ENCODE measurements at places on chromosomes 1 and 21.

DNA sequence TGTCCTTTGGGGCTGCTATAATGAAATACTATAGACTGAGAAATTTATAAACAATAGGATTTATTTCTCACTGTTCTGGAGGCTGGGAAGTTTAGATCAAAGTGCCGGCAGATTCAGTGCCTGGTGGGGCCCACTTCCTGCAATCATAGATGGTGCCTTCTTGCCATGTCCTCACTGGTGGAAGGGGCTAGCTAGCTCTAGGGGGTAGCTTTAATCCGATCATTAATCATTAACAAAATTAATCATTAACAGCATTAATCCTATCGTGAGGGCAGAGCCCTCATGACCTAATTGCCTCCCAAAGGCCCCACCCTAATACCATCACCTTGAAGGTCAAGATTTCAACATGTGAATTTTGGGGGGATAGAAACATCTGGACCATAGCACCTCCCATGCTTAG, 124.3 kb downstream of the TRABD2B start:
- no peak for DNase-seq

- no peak for DNase-seq
Measured at GRCh38 chr1:54338464-54338863, 67.7 kb downstream of the SSBP3 start.

DNA sequence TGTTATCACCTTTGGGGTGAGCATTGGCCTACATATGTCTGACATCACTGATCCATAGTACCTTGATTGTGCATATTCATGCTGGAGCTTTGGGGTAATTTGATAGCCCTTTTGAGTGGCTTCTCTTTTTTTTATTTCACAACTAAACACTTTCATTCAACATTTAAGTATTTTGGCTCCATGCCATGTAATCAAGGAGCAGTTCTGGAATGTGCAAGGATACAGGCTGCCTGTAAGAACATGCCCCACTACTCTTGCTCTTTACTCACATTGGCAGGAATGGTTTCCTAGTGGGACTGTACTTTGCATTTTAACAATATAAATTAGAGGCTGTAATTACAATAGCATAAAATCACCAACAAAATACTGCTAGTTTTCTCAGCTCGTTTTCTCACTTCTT, 300.7 kb upstream of the SPAG17 start:
- no peak for DNase-seq

DNA sequence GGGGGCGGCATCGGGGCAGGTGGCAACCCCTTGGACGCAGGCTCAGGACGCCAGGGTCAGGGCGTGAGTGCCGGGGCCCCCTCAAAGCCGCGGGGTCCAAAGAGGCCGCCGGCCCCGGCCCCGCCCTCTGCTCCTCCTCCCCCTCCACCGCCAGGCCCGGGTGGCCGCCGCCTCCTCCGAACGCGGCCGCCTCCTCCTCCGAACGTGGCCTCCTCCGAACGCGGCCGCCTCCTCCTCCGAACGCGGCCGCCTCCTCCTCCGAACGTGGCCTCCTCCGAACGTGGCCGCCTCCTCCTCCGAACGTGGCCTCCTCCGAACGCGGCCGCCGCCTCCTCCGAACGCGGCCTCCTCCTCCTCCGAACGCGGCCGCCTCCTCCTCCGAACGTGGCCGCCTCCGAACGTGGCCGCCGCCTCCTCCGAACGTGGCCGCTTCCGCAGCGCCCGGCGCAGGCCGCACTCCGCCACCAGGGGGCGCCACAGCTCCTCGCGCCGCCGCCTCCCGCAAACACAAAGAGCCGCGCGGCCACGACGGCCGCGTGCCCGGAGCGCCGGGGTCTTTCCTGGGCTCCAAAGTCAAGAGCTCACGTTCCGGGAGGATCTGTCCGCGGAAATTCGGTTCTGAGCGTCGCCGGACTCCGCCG, 19.3 kb upstream of the SAMD11 start:
- DNase-seq = peak; percentile 88

- peak; percentile 58 for DNase-seq
Measured at GRCh38 chr1:200139661-200140250, 112.2 kb downstream of the NR5A2 start.

GRCh38 chr1:17606826-17607440, 67.4 kb downstream of the ARHGEF10L start:
- DNase-seq = peak; percentile 27

- DNase-seq = no peak
Measured at GRCh38 chr1:106080608-106081325, 975.7 kb upstream of the PRMT6 start.

GRCh38 chr1:25117233-25117823, 115.0 kb downstream of the SYF2 start:
- no peak for DNase-seq

- DNase-seq = no peak
Measured at GRCh38 chr1:240415532-240415931, 196.4 kb downstream of the GREM2 start.

GRCh38 chr1:27455139-27455811, 34.7 kb downstream of the WASF2 start:
- peak; percentile 40 for DNase-seq

DNA sequence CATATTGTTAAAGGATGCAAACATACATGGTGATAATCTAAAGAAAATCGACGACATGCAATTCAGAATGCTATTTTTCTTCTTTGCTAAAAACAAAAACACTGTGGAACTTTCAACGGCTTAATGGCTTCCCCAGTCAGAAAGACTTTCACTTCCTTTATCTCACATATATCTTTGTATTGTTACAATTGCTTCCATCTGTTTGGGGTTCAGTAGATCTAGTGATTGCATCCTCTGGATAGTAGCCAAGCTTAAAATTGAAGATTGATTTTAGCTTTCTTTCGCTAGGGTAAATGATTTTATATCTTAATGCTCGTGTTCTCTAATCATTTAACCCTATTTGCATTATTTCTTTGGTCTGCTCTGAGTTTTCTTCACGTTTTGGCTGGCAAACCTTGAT, 31.8 kb upstream of the ADAMTS1 start:
- DNase-seq = no peak

- DNase-seq = no peak
Measured at GRCh38 chr1:33143176-33143575, 38.7 kb downstream of the TRIM62 start.

GRCh38 chr1:40593449-40594186, 62.2 kb downstream of the ZNF684 start:
- DNase-seq = no peak

DNA sequence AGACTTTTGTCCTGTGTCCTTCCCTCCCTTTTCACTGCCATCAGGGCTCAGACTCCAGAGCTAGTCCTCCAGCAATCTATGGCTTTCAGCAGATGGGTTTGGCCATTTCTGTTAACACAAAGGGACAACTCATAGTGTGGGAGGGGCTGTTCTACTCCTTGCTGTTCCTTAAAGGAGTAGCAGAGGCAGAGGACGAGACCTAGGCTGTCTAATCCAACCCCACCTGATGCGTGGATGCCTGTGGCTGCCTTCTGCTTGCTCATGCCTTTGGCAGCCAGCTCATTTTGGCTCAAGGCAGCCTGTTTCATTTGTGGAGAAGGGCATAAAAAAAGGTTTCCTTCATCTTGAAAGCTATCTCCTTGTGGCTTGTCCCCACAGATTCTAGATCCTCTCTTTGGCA, 27.0 kb downstream of the MFSD2A start:
- DNase-seq = no peak

DNA sequence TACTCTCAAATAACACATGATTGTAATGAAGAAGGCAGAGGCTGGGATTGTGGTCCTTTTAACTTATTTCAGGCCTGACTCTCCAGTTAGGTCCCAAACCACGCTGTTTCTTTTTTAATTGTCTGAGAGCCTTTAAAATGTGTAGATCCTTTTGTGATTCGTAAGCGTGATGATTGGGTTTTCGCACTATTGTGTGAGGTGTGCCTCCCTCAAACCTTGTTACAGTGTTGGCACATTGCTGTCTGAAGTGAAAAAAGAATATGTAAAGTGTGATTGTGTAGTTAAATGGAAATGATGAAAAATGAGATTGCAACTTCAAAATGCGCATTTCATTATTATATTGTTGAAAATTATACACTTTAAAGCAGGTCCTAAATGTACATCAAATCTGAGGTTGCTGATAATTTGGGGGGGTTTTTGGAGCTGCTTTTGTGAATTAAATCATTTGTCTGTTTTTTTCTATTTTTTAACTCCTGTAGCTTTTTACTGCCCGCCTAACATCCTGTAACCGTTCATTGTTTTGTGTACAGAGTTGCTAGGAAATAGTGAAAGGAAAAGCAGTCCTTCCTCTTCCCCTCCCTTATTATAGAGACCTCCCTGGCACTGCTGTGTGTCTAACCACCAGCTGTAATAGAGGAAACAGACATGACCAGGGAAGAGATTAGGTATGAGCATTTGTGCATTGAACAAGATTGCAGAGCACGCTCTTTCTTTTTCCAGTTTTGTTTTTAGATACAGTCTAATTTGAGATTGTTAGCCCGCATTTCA, 43.3 kb downstream of the IARS2 start:
- DNase-seq = peak; percentile 56

- no peak for DNase-seq
Measured at GRCh38 chr1:19405195-19405760, 80.1 kb downstream of the CAPZB start.

- no peak for DNase-seq
Measured at GRCh38 chr1:48617252-48617651, 145.2 kb upstream of the SPATA6 start.

Data from CD4-positive, alpha-beta T cell treated with Interleukin-21 for 1 hour (primary cell).